ENCODE measurements at places on chromosomes 3 and 15. TPM values are rescaled to one million over a fixed set of nuclear protein-coding genes. Genes with fewer than 3 reads are reported as not detected.

The CISH gene
- 11.6 TPM for total RNA-seq

DNA sequence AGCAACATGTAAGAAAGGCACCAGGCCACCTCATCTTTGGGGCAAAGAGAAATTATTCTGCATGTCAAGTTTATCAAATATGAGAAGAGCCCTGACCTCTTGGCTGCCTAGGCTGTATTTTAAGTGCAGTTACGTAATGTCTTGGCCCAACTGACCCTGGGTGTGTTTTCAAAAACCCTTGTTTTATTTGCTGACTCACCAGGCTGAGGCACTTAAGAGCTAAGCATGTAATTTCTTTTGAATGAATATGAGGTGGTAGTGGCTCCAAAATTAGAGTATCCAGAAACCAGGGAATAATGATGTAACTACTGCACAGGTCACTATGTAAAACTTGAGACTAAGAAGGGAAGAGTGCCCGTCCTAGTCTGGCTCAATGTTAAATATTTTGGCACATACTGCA, 24.3 kb downstream of the PGPEP1L start:
- no peak for DNase-seq

The HACD2 gene
- total RNA-seq: 21.2 TPM

DNA sequence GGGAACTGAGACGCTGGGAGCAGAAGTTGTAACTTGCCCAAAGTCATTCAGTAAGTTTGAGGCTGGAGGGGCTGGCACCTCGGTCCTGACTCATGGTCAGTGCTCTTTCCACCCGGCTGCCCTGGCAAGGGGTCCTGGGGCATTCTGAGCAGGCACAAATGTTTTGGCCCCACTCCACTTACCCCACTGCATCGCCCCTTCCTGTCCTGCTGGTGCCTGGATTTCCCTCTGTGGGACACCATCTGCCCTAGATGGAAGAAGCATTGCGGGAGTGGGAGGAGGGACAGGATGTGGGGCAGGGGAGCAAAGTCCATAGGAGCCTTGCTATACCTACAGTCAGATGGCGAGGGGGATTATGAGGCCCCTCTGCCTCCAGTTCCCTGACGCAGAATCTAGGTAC, 4.5 kb downstream of the CORO2B start:
- no peak for DNase-seq

DNA sequence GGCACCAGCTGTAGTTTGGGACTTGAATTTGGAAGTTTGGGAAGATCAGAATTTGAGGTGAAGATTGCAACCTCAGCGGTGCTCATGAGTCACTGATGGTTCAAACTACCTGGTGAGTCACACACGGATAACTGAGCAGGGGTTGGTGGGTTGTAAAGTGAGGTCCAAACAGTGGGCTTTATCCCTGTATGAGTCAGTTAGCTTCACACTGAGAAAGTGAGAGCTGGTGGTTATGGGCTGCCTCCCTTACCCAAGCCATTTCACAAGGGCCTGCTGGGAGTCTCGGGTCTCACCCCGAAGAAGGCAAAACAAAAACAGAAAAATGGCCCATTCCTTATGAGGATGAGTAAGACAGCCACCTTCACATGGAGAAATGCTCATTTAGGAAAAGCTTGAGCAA, 77.0 kb downstream of the ITGA11 start:
- no peak for DNase-seq

The PPM1M gene
- 4.0 TPM for total RNA-seq

DNA sequence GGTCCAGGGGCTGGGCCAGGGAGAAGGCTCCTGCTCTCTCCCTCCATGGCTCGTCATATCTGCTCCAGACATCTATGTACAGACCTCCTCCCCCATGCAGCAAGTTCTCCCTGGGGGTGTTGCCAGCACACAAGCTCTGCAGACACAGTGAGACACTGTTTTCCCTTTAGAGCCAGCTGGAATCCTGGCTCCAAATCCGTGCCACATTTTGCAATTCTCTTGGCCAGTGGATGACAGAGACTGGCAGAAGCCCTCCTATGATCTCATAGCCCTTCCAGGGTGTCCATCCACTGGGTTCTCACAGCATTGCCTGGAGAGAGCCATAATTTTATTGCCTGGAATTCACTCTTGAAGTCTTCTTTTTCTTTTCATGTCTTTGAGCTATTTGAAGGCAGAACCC, 203.9 kb downstream of the TLE3 start:
- DNase-seq: no peak

- DNase-seq: no peak
These were observed 7.2 kb downstream of the TMOD2 start for GRCh38 chr15:51758645-51759044.

DNA sequence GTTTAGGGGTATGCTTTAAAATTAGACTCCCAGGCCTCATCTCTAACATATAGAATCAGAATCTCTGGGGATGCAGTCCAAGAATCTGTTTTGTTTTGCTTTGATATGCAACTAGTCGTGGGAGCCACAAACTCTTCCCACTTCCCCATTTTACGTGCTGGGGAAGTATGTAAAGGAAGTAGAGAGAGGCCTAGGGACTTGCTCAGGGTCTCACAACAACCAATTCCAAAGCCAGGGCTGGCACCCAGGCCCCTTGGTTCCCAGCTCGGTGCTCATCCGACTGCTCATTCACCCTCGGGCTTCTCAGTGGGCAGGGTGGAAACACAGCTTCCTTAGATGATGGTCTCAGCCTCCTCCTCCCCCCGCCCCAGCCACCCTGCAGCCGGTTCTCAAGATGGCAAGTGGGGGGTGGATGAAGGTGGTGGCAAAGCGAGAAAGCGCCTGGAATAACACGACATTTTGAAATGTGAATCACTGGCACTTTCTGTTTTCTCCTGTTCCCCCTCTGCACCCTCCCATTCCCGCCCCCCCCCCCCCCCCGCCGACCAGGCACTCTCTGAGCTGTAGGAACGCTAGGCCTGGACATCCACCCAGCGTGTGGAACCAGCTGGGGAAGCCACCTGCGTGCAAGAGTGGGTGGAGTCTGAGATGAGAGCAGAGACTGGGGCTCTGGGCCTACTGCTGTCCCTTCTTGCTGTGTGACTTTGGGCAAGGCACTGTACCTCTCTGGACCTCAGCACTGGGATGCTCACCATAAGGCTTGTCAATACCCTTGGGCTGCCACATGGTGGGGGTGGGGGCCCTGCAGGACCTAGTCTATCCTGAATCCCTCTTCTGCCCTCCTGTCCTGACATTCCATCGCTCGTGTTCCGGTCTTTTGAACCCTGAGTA, 214.5 kb downstream of the RPLP1 start:
- DNase-seq: peak; percentile 57

DNA sequence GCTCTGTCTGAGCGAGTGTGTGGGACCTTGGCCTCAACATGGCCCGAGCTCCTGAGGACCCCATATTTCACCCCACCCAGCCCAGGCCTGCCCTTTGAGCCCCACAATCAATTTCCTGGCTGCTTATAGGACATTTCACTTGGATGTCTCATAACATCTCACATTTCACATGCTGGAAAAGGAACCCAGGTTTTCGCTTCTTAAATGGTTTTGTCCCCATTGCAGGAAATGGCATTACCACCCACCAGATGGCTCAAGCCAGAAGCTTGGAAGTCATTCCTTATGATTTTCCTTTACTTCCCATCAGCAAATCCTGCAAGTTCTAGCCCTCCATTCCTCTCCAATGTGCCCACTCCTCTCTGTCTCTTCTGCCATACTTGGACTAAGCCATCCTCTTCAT, 14.9 kb downstream of the ITGA11 start:
- no peak for DNase-seq

The MAN2A2 gene
- 188 TPM for total RNA-seq

GRCh38 chr3:171460725-171461524, 720 bp upstream of the TNIK start:
- DNase-seq: peak; percentile 73

GRCh38 chr15:54962637-54963036, 234.1 kb downstream of the RSL24D1 start:
- no peak for DNase-seq

DNA sequence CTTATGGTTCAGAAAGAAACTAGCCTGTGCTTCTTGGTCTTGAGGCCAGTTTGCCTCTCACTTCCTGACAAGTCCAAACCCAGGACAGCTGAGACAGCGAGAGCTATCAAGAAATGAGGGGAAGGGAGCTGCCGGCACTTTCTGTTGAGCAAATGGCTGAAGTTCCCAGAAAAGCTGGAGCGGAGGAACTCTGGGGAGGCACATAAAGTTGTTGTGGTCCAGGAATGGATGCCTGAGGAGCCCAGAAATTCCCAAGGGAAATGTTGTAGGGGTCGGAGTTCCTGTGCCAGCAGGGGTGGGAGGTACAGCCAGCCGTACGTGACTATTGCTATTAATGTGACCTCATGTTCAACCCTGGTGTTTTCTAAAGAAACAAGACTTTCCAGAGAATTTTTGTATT, 98.8 kb upstream of the TNFAIP8L3 start:
- DNase-seq: no peak

The FAM81A gene
- 2.0 TPM for total RNA-seq

GRCh38 chr3:14716591-14716990, 41.6 kb downstream of the C3orf20 start:
- no peak for DNase-seq

DNA sequence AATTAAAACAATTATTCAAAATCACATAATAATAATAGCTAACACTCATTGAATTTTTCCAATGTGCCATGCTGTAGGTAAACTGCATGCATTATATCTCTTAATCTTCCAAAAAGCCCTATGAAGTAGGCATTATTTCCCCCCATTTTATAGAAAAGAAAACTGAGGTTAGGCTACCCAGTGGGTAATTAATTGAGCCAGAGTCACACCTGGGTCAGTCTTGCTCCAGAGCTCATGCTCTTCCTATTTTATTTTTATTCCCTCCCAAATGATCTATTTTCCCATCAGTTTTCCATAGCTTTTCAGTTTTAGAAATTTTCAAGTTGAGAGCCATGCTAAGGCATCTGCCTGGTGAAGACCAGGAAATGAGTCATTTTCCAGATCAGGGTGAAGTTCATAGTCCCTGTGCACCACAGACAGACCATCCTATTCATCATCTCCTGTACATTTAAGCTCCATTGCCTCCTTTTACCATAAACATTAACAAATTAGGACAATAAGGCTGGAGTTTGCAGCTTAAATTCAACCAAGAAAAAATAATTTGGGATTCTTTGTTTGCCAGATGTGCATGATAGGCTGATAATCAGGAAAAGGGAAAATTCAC, 417.3 kb downstream of the OTOL1 start:
- no peak for DNase-seq

The KY gene
- total RNA-seq: not detected

DNA sequence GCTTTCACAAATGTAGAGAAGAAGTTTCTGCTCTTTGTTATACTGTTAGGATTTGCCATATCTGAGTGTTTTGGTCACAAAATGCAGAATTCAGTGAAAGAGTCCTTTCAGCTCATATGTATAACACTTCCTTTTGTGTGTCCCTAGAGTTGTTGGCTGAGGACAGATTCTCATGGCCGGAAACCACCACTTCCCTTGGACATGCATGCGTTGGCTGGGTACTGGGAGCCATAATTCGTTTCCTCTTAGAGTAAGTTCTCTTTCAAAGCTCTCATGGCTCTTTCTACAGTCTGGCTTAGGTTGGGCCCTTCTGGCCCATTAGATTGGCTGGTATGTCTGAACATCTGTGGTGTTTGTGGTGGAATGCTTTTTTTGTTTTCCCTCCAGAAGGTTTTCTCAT, 298.5 kb downstream of the DIPK2A start:
- DNase-seq: no peak

GRCh38 chr15:90009301-90010022, 8.3 kb downstream of the ZNF710 start:
- peak; percentile 39 for DNase-seq

- no peak for DNase-seq
These were observed 440.4 kb downstream of the FHIT start for GRCh38 chr3:60810881-60811280.

DNA sequence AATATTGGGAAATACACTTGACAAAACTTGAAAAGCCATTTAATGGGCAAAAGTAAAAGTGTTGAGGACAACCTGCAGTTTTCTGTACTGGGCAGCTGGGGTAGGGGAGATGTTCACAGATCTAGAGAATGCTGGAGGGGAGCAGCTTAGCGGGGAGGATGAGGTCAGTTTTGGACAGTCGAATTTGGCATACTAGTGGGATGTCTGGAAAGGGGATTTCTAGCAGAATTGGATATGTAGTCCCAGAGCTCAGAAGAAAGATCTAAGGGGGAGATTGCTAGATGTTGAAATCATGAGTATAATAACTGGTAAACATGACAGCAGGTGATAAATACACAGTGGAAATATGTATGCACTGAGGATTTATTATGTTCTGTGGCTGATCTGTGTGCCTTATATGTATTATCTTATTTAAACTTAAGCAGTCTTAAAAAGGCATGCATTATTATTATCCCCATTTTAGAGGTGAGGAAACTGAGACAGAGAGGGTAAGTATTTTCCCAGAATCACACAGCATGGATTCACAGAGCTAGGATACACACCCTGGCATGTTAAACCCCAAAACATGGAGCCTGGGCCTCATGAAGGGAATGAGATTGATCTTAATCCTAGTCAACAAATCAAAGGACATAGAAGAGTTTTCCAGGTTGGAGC, 42.7 kb downstream of the TLNRD1 start:
- no peak for DNase-seq

GRCh38 chr3:56688191-56688590, 5.1 kb upstream of the TASOR start:
- no peak for DNase-seq

DNA sequence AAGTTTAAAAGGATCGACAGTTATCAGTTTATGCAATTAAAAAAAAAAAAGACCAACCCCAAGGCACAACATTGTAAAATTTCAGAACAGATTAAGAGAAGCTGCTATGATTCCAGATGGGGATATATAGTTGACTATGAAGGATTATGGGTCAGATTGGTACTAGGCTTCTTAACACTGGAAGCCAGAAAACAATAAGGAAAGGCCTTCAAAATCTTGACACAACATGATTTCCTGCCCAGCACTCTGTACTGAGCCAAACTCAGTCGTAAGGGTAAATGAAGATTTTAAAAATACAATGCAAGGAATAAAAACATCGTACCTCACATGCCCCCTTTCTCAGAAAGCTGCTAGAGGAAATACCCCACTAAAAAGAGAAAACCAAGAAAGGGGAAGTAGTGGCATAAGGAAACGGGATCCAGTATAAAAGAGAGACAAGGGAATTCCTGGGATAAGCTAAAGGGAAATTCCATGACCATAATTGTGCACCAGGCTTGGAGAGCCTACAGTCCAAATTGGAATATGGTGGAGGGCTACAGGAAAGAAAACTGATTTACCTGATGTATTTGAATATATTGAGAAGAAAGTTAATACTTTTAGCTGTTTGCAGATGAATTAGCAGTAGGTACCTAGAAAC, 27.9 kb downstream of the PIAS1 start:
- no peak for DNase-seq

DNA sequence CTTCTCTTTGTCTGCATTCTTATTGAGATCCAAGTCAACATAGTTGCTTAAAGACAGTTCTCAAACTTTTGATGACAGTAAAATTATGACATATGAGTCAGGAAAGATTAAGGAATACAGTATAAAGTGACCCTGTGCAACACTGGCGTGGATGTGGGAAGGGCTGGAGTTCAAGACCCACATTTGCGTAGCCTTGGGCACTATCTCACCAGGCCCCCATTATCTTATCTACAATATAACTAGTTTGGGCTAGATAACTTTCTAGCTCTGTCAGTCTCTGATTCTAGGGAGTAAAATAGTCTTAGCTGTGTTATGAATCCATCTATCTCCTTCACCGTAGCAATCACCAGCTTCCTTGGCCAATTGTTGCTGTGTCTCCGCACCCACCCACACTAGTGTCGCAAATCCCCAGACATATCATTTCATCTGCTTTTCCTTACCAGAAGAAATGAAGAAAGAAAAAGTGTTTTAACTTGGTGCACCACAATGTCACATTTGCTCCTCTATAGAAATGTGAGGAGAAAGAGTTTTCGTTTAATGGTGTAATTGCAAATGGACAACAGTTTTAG, 14.9 kb upstream of the TM4SF4 start:
- no peak for DNase-seq
